ENCODE measurements at places on chromosomes 1 and 21.

DNA sequence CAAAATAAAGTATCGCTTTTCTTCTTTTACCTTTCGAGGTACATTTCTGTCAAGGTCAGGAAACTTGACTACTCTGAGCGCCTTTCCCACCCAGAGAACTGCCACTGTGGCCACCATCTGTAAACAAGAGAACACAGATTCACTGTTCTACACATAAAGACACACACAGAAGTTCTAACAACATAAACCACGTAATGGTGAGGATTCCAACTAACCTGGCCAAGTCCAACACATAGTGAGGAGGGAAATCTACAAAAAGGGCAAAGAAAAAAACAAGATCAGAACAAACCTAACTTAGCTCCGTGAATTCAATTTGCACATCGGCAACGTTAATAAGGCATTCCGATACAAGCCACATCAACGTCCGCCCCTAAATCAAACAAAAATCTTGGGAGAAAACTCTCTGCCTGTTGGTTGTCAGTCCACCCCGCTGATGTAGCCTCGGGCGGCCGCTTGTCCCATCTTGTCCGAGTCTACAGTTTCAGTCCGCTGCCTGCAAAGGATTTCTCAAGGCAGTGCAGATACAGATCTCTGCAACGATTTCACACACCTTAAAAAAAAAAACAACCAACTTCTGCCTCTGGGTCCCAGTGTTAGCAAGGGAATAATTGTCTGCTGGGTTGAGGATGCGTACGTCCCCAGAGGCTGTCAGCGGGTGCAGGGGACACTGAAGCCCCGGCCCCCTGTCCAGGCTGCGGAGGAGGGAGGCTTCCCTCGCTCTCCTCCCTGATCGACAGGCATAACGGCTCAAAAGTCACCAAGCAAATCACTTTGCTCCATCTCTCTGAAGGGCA lies 1.0 kb downstream of the SLC35D1 start:
- DNase-seq: peak; percentile 41

- no peak for DNase-seq
These were observed 36.6 kb downstream of the NIBAN1 start for GRCh38 chr1:184937729-184938128.

GRCh38 chr1:162381383-162381782 lies at the start of gene C1orf226:
C1orf226 (plus strand) TSS chr1:162381728; CDS start chr1:162381902, 174 bp downstream.
- no peak for DNase-seq

DNA sequence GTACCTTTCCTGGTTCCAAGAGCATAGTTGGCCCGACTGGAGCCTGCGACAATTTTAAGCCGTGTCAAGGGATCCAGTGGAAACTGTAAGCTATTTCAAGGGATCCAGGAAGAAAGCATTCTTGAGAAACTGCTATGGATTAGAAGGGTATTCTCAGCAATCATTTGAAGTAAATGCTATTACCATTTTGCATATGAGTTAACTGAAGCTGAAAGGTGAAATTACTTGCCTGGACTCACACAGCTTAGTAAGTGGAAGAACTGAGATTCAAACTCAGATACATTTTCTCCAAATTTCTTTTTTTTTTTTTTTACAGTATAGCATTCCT lies 589 bp downstream of the ZNF684 start:
- no peak for DNase-seq

GRCh38 chr1:234476172-234476571 lies 2.8 kb downstream of the TARBP1 start:
- DNase-seq: no peak

- DNase-seq: no peak
These were observed 45.0 kb downstream of the VAV3 start for GRCh38 chr1:107919953-107920352.

DNA sequence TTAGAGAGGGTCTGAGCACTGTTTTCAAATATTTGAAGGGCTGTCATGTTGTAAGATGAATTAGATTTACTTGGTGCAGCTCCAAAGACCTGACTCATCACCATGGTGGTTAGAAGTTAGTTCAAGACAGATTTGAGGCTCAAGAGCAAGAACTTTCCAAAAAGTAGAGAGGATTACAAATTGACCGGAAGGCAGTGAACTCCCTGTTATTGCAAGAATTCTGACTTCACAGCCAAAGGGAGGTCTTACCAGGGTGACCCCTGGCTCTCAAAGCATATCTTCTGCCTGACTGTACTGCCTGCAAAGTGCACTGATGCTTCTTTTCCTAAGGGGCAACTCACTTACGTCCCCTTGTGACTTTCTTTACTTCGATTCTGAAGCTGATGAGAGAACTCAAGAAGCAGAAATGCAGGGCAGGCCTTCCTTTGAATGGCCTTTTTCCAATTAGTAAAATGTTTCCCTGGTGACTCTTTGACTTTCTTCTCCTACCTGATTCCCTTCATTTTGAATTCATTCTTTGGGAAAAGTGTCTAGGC lies 86.4 kb downstream of the NAV1 start:
- peak; percentile 98 for DNase-seq
